Stimulated activated CD4-positive, alpha-beta T cell treated with anti-CD3 and anti-CD28 coated beads, Interleukin-1b, Interleukin-23, amount 100 ng/mL, for 1 hour (primary cell): ENCODE measurements at places on chromosomes 5 and 9.

- DNase-seq, result no peak
Measured at GRCh38 chr5:99005506-99005905, 76.7 kb upstream of the CHD1 start.

- no peak for DNase-seq
Measured at GRCh38 chr9:21078702-21079101, 960 bp upstream of the IFNB1 start.

GRCh38 chr9:71755869-71756268, 12.4 kb downstream of the CEMIP2 start:
- DNase-seq, result no peak

DNA sequence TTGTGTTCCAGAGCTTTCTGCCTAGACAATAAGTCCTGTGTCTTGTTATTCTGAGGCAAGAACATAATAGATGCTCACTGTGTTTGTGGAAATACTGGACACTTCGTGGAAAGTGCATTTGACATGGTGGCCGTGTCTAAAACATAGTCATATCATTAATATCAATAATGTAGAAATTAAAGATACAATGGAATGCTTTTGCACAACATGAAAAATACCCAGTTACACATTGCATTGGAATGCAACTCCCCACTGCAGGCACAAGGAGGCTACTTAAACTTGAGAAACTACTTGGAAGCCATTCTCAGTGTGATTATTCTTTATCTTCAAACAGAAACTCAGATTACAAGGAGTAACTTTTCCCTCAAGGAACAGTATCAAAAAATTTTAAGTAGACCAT, 145.3 kb upstream of the ZNF462 start:
- DNase-seq, result no peak

GRCh38 chr5:173643964-173644363, 27.5 kb upstream of the BOD1 start:
- DNase-seq, result no peak
